ENCODE measurements at places on chromosomes 12 and 14. TPM values are rescaled to one million over a fixed set of nuclear protein-coding genes. Genes with fewer than 3 reads are reported as not detected.

EEA1 gene
- total RNA-seq, result 20.4 TPM

DNA sequence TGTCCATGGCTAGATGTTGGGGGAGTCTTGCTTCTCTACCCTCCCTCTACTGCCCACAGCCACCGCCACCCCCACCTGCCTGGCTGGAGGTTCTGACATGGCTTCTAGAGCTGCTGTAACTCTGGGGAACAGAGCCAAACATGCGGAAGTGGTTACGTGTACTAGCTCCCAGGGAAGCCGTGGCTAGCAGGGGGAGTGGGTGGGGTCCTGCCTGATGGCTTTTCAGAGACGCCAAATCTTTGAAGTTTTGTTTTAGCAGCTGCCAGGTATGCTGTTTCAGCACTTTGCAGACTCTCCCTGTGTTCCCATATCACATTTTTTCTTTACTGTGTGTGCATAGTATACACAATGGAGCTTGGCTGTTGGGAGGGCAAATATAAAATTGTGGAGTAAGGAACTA lies 150.3 kb downstream of the TGFB3 start:
- DNase-seq, result peak; percentile 88

GLIPR1L1 gene
- not detected for total RNA-seq

- no peak for DNase-seq
Observed at GRCh38 chr12:30537228-30537627, 158.4 kb downstream of the IPO8 start.

- no peak for DNase-seq
Observed at GRCh38 chr14:69848903-69849391, 30.3 kb upstream of the SMOC1 start.

DNA sequence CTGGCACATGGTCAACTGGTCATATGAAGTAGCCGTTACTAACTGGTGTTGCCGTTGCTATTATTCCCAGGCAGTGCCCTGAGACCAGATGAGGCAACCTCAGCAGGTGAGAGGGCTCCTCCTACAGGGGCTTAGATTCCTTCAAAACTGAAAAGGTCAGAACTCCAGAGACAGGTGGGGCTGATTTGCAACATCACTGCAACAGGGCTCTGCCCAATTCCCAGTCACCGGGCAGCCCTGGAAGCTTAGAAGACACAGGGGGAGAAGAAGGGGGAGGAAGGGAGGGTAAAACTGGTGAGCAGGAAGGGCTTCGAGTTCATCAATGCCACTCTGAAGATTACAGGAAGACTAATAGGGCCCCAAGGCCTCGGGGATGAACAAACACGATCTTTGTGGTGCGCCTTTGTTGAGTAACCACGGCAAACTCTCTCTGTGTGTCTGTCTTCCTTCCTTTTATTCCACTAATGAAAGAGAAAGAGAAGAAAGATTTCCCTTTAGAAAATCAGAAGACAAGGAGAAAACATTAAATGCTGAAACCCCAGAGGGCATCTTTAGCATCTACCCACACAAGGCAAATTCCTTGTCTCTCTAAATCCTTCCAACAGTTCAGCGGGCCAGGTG lies 749.1 kb upstream of the TBX3 start:
- DNase-seq, result no peak

WIF1 gene
- total RNA-seq, result 0.29 TPM

- DNase-seq, result no peak
Observed at GRCh38 chr12:132095520-132096409, 48.4 kb downstream of the DDX51 start.

HEBP1 gene
- 6.1 TPM for total RNA-seq

- DNase-seq, result no peak
Observed at GRCh38 chr14:50882932-50883826, 11.3 kb downstream of the ABHD12B start.

RERG gene
- 0.40 TPM for total RNA-seq

DNA sequence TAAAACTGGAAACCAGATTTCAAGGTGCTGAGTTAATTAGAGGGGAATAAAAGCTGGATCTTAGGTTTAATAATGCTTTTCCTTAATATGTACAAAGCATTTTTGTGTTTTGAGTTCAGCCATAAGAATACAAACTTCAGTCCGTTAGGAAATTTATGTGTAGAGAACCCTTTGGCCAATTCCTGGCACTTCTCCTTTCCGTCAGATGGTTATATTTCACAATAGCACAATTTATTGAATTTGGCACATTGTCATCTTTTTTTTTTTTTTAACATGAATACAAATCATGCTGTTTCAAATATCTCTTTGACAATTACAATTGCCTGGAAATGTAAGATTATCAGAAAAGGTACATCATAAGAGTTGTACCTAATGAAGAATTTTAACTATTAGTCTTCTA lies 56.2 kb upstream of the DDHD1 start:
- DNase-seq, result no peak

ESR2 gene
- not detected for total RNA-seq

GRCh38 chr12:110068654-110069053 lies 20.3 kb upstream of the C12orf76 start:
- no peak for DNase-seq

DNA sequence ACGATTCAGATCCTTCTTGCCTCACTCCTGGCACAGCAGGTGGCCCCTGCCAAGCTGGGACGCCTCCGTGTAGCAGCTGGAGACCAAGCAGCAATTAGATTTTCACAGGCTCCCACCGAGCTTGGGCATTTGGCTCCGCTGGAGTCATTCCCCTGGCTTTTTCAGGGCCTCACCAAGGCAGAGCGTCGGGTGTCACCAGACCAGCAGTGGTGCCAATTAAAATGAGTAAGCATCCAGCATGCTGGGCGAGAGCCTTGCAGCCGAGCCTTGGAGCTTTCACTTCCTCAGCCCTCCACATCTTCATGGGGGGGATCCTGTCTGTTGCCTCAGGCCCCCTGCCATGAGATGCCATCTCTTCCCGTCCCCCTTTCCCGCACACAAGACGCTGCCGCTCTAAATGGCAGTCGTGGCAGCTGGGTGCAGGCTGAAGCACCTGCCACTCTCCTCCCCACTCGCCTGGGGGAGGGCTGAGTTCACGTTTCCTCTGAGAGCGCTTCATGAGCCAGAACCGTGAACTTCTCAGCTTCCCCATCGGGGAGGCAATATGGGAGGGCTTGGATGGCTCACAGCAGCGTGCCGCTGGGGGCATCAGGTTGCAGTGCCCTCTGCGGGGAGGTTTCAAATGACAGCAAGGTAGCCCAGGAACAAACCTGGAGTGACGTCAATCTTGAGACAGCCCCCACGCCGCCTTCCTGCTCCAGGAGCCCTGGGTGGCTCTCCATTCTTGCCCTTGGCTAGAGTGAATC lies 11.7 kb downstream of the TPCN1 start:
- DNase-seq, result peak; percentile 93

DLGAP5 gene
- 171 TPM for total RNA-seq

ASCL1 gene
- total RNA-seq, result not detected

RASSF9 gene
- total RNA-seq, result 0.34 TPM

- DNase-seq, result no peak
Observed at GRCh38 chr12:6265038-6265405, 45.5 kb upstream of the PLEKHG6 start.

DNA sequence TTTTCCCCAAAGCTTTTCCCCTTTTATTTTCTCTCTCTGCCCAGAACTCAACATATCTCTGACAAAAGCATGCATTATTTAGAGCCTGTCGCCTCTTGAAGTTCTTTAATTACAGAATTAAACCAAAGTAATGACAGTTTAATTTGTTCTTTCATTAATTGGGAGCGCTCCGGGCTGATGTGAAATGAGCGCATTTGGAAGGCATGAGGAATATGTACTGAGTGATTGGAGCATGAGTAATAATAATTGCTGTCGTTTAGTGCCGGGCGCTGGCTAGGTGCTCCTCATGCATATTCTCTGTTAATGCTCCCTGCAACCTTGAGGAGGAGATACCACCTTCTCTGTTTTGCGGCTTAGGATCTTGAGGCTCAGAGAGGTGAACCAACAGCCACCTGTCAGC lies 120.5 kb downstream of the SLC25A47 start:
- DNase-seq, result peak; percentile 78

DNA sequence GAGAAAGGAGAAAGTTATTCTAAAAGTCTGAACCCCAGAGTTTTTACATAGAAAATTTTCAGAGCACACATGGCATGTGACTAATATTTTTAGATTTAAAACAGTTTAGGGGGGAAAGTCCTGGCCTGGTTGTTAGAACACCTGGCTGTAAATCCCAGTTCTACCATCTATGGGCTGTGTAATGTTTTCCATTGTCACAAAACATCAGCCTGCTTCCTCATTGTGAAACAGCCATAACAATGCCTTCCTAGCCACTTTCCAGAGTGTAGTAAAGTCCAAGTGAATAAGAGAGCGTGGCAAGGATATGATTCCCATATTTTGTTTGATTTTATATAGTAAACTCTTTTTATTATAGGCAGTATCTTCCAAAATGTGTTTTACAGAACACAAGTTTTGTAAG lies 310.0 kb upstream of the DCN start:
- no peak for DNase-seq

DNA sequence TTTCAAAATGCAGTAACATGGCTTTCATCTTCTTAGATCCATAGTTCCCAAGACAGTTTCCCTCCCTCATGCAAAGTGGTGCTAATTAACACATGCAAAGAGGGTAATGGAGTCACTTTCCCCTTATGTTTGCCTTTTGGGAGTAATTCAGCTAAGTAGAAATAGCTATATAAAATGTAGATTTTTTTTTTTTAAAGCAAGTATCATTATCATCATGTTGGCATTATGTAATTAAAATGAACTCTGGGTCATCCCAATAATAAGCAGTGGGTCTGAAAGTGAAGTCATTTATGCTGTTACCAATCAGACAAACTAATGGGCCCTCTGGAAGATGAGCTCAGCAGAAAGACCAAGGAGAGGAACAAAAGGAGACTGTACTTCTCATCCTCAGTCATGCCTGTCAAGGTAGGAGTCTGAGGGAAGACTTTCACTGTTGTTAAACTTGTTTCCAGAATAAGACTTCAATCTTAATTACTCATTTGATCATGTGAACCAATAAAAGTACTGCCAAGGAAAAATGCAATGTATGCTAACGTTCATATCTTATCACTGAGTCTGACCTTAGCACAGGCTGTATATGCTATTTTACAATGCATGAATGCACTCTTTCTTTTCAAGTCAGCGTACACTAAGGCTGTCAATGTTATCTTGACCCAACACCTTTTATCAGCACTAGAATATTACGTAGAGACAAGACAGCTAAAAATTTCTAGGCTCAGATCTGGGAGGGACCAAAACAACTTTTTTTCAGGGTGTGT lies 26.8 kb downstream of the AREL1 start:
- no peak for DNase-seq

ZNF385A gene
- 0.34 TPM for total RNA-seq

GALNT8 gene
- total RNA-seq, result 3.0 TPM

DNA sequence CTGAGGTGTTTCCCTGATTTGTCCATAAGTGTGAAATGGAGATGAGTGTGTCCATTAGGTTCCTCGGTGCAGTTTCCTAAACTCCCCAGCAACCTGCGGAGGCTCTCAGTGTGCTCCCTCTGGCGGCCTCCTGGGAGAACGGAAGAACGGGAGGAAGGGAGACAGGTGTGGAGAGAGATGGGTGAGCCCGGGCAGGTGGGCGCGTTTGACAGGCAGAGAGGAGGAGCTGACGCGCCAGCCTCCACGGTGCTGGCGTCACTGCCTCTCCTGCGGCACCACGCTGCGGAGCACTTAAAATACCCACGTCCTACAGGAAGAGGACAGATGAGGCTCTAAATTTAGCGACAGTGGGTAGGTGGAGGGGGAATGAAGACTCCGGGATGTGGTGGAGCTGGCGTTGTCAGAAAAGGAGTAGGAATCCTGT lies 26.8 kb upstream of the PEX5 start:
- no peak for DNase-seq

- no peak for DNase-seq
Observed at GRCh38 chr14:104588066-104588857, 8.7 kb downstream of the C14orf180 start.

ADGRD1 gene
- 15.6 TPM for total RNA-seq

DNA sequence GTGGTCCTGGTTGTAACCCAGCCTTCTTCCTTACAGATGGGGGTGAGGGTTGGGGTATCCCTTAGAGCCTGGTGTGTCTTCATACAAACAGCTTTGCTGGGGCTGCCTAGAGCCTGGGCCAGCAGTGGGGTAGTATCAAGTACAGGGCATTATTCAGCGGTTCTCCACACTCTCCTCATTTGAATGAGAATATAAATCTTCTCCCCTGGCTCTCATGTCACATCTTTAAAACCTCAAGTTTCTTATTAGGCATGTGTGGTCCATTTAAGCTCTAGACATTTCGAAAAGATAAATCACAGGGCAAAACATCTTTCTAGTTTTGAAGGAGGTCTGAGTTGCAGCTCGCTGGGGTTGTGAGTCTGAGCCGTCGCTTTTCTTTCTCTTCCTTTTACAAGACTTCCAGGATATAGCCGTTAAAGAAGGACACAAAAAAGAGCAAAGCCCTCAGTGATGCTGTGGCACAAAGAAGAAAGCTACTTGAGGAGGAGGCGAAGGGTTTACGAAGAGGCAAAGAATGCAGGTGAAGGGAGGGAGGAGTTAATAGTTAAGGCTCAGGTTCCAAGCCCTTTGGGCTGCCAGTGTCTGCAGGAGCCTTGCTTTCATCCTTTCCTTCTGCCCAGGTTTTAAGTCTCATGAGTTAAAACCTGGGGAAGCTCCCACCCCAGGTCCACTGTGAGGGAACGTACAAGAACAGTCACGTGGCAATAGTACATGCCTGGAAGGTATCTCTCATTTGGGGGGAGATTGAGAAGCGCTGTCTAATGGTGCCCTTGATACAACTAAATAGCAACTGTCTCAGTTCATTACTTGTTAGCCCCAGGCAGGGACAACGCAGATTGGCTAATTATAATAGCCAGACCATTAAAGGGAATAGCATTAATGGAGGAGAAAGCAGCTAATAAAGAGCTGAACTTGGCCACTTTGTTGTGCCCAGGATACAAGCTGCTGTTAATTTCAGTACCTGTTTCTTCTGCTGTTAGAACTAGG lies 94.2 kb downstream of the ETV6 start:
- DNase-seq, result no peak

PAH gene
- not detected for total RNA-seq

- no peak for DNase-seq
Observed at GRCh38 chr12:25594376-25594775, 41.3 kb upstream of the LMNTD1 start.

FBRSL1 gene
- 2.6 TPM for total RNA-seq

DNA sequence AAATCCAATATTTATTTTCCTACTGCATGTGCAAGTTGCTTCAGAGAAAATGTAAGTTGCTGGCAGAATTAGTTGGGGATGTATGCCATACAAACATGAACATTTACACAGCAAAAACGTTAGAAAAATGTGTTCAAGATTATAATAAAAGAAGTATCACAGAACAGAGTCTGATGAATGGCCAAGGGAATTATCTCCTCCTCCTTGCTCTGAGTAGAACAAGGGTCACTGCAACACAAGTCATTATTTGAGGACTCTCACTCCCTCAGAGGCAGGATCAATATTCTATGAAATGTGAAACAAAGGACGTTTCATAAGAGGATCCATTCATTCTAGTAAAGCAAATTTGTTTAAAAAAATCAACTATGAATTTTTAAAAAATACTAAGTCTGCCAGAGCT lies 177.8 kb downstream of the PRKD1 start:
- no peak for DNase-seq

- DNase-seq, result no peak
Observed at GRCh38 chr14:50978888-50979287, 34.6 kb upstream of the PYGL start.

TMCC3 gene
- total RNA-seq, result 1.5 TPM

All from Daoy (cell line).